Right renal pelvis (tissue), 4 donors: ENCODE measurements at places on chromosomes 12 and 14. TPM values are rescaled to one million over a fixed set of nuclear protein-coding genes. Genes with fewer than 3 reads are reported as not detected.

DNA sequence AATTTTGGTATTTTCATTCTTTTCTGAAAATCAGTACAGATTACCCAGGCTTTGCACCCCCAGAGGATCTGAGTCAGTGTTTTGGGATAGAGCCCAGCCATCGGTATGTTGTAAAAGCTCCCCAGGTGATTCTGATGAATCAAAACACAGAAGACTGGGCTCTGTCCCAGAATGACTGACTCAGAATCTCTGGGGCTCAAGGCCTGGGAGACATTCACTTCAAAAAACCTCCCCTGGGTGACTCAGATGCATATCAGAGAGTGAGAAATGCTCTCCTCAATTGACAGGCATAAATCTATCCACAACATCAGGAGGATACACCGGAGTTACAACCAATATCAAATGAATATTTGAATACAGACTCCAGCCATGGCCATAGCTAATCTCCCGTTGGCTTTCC, 32.6 kb downstream of the SLC35F4 start:
- no peak for DNase-seq

- no peak for DNase-seq
These were observed 357.0 kb downstream of the PCNX1 start for GRCh38 chr14:71264260-71264659.

DNA sequence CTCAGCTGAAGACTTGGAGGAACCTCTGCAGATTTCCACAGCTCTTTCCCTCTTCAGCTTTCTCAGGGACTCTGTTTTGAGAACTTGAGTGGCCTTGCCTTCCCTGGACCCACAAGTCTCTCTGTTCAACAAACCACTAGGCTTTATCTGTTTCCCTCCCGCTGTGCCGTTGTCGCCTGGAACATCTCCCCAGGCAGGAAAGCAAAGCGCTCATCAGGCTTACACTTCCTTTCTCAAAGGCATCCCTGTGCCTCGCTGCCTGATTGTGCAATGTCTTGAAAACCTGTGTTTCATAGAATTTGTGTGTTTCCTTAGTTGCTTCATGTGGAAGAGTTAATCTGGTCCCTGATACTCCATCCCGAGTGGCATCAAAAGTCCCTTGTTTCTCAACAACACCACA, 64.1 kb downstream of the PPM1A start:
- no peak for DNase-seq

DNA sequence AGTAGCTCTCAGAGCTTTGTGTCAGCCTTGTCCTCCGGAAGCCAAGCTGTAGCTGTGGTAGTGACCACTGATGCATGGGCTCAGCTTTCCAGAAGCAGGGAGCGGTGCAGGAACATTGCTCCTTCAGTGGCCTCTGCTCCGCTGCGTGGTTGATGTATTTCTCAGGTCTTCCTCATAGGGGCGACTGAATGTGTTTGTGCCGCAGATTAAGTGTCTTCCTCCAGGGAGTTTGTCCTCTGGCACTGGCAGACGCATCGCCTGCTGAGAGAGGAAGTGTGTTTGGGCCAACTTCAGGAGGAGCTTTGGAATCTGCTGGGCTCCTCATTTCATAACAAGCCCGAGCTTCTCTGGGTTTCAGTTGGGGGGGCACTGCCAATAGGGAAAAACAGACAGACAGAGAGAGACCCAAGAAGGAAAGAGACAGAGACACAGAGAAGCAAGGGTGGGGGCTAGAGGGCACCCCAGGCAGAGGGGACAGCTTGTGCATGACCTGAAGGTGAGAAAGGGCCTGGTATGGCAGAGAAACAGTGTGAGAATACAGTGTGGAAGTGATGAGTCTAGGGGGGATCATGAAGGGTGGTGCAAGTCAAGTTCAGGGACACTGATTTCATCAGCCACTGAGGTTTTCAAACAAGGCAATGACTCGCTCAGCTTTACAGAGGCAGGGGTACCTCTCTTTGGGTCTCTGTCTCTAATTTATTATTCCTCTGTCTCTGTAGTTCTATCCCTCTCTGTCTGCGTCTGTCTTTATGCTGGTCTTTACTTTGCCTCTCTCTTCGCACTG, 69.4 kb upstream of the PRIMA1 start:
- DNase-seq: no peak

GRCh38 chr12:82174936-82175335, 183.3 kb downstream of the CCDC59 start:
- DNase-seq: no peak

Gene AMHR2
- 0.54 TPM for polyA plus RNA-seq

Gene RERG
- polyA plus RNA-seq: 42.5 TPM

DNA sequence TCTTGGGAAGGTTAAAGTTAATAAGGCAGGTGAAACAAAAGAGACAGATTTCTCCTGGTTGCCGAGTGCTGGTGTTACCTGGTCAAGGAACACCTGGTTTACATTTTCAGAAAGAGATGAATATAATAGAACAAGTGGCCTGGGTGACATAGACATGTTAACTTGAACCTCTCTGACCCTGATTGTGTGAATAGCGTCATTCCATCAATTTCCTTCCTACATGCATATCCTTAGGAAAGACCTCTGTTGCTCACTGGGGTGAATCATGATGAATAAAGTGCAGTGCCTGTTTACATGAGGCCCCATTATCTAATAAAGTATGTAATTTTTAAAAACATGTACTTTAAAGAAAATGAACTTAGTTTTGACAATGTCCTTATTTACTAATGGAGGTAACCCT, 1822.9 kb upstream of the FLRT2 start:
- no peak for DNase-seq

DNA sequence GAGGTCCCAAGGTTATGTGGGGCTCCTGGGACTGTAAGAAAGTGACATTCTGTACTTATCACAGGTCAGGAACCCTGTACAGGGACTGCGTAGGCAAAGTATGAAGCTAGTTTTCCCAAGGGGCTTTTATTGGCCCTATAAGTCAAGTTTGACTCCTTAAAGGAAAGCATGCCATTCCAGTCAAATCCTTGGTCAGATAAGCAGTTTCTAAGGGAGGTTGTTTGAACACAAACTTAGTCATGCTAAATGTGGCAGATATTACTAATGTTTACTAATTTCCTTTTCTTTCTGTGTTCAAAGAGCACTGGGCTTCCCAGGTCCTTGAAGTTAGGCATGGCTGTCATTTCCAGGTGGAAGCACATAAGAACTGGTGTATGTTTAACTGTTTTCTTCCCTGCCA, 472.4 kb downstream of the ATP23 start:
- no peak for DNase-seq

GRCh38 chr12:26853303-26854030, 20.5 kb upstream of the ITPR2 start:
- DNase-seq: no peak

- no peak for DNase-seq
These were observed 44.6 kb upstream of the SYCP3 start for GRCh38 chr12:101783838-101784237.

Gene CABP1
- 4.6 TPM for polyA plus RNA-seq

Gene TAS2R46
- polyA plus RNA-seq: 0.22 TPM

- DNase-seq: no peak
These were observed 524 bp downstream of the KMT5A start for GRCh38 chr12:123384318-123384993.

GRCh38 chr14:54435500-54435981, 5.6 kb downstream of the CNIH1 start:
- DNase-seq: no peak

DNA sequence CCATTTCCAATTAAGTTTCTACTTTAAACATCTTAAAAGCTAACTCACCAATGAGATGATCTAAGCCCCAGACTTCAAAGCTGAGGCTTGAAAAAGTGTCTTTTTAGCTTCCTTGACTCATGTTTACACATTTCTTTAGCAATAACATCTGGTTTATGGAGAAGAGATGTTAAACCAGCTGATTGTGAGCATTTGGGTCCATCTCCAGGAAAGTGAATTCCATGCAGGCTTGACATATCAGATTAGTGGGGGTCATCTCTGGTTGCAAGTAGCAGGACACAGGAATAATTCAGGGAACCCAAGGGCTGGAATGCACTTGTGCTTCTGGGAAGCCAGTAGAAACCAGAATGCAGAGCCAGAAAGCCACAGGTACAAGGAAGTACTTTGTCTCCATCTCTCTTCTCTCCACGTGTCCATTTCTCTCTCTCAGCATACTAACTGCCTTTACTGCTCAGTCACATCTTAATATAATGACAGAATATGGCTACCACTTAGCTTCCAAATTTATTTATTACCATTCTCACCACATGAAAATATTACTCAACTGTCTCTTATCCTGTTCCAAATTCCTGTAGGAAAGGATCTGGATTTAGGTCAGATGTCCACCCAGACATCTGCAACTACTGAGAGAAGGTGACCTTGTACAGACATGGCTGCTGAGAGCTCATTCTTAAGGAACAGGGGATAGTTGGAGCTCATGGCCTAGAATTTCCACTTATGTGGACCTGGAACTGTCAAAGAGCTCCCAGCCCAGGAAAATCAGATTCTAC, 104.4 kb downstream of the SCN8A start:
- no peak for DNase-seq
